ENCODE measurements at places on chromosomes 3 and 15.
A peak's percentile ranks its signal among the peaks of the same experiment; 100 is the strongest.

DNA sequence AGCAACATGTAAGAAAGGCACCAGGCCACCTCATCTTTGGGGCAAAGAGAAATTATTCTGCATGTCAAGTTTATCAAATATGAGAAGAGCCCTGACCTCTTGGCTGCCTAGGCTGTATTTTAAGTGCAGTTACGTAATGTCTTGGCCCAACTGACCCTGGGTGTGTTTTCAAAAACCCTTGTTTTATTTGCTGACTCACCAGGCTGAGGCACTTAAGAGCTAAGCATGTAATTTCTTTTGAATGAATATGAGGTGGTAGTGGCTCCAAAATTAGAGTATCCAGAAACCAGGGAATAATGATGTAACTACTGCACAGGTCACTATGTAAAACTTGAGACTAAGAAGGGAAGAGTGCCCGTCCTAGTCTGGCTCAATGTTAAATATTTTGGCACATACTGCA lies 24.3 kb downstream of the PGPEP1L start:
- peak; percentile 25 for DNase-seq

DNA sequence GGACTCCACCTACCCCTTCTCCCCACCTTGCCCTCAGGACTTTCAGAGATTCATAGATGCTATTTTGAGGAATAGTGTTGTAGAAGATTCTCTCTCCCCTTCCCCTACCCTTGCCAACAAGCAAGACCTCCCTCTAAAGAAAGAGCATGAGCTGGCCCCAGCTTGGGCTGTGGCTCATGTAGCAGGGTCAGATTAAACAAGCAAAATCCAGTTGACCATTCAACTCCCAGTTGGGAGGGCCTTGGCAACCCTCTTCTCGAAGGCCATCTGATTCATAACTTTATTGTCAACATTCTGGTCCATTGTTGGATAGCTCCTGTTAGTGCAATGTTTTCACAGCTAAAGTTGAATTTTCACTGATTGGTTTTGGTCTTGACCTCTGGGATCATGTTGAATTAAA lies 41.1 kb downstream of the TNFAIP8L3 start:
- DNase-seq, result no peak

DNA sequence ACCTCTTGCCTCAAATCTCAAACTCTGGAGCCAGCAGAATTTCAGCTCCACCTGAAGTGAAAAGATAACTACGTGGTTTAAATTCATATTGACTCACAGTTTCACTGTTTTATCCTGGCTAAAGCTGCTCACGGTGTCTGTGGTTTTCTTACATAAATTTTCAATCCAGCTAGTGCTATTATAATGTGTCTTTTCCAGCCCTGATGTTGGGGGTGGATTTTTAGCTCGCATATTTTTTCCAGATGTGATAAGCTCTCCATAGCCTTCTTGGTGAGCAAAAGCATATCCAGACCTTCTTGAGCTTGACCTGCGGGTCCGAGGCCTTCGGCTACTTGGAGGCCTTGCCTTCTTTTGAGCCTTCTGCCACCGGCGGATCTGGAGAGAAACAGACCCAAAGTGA lies 239.3 kb downstream of the DTWD1 start:
- no peak for DNase-seq

DNA sequence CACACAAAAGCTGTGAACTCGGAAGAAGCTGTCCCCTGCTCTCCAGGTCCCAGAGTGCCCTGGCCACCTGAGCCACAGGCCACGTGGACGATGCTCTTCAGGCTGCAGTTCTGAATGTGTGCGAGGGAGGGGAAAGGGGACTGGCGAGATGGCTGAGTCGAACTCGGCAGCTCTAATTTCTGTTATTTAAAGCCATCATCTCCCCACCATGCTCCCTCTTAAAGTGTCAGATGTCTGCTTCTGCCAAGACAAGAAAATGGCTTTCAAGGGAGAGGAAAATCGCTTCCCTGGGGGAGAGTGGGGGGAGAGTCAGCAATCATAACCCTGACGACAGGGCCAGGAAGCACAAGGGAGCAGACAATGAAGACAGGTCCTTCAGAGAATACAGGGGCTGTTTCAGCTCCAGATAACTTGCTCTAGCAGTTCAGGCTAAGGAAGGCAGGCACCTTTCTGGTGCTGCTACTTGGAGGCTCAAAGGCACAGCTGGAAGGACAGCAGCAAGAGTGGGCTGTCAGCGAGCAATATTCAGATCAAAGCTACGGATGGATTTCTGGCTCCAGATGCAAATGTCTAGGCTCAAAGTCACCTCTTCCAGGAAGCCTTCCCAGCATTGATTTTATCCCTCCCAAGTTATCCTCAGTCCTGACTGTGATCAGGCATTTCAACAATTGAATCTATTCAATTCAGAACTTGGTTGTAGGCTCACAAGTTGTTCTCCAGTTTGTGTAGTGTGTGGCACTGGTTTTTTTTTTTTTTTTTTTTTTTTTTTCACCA lies 15.5 kb upstream of the CCDC33 start:
- DNase-seq, result no peak

- DNase-seq, result no peak
These were observed 3.9 kb upstream of the TGM4 start for GRCh38 chr3:44870375-44871061.

- DNase-seq, result no peak
These were observed 9.1 kb downstream of the ZDHHC3 start for GRCh38 chr3:44966795-44967278.

GRCh38 chr3:127226946-127227842 lies 34.3 kb downstream of the PRR23E start:
- peak; percentile 15 for DNase-seq

- no peak for DNase-seq
These were observed 418.6 kb upstream of the ONECUT1 start for GRCh38 chr15:53208751-53209150.
